Activated T-helper 1 cell treated with anti-CD3 and anti-CD28 coated beads, Interleukin-12 subunit alpha, Interleukin-12 subunit beta, Interleukin-2, Interleukin-4 antibody, amounts not matched to agents 30 ng/mL and 10 ng/mL and 1 ng/mL, durations not matched to agents 14 hours and 24 hours and 36 hours (primary cell): ENCODE measurements at places on chromosomes 6 and 20.

- no peak for DNase-seq
These were observed 10.3 kb downstream of the EEF1A2 start for GRCh38 chr20:63488315-63489251.

- no peak for DNase-seq
These were observed 380.1 kb upstream of the SOX4 start for GRCh38 chr6:21213492-21213891.

GRCh38 chr6:22071270-22072041 lies 225.4 kb downstream of the PRL start:
- DNase-seq: no peak

DNA sequence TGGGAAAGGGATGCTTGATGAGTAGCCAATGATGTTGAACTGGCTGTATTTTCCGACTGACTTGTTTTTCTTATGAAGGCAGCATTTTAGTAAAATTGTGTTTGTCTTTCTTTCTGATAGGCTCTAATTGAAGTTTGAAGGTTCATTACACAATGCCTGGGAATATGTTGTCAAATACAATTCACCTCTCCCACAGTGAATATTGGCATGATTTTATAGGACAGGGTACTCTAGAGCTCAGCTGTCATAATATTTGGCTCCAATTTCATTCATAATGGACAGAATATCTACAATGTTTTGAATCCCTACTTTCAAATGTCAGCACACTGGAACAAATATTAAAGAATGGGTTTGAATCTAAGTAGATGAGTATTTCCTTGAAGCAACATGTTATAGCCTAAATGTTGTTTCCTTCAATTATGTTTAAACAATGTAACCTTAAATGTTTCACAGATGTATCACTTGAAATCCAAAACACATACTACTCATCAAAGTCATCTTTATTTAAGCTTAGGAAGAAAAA lies 81.4 kb downstream of the LAMA2 start:
- DNase-seq: no peak

- DNase-seq: no peak
These were observed 38.2 kb downstream of the NOX3 start for GRCh38 chr6:155417454-155417853.

- no peak for DNase-seq
These were observed 208.1 kb upstream of the PROKR2 start for GRCh38 chr20:5524896-5525295.

DNA sequence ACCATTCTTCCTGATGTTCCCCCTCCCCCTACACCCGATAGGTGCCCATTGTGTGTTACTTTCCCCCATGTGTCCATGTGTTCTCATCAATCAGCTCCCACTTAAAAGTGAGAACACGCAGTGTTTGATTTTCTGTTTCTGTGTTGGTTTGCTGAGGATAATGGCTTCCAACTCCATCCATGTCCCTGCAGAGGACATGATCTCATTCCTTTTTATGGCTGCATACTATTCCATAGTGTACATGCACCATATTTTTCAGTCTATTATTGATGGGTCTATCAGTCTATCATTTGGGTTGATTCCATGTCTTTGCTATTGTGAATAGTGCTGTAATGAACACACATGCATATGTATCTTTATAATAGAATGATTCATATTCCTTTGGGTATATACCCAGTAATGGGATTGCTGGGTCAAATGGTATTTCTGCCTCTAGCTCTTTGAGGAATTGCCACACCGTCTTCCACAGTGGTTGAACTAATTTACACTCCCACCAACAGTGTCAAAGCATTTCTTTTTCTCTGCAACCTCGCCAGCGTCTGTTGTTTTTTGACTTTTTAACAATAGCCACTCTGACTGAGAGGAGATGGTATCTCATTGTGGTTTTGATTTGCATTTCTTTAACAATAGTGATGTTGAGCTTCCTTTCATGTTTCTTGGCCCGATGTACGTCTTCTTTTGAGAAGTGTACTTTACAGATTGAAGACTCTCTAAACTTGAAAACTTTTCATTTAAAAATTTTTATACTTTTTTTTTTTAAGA lies 41.0 kb upstream of the GCNT2 start:
- no peak for DNase-seq

DNA sequence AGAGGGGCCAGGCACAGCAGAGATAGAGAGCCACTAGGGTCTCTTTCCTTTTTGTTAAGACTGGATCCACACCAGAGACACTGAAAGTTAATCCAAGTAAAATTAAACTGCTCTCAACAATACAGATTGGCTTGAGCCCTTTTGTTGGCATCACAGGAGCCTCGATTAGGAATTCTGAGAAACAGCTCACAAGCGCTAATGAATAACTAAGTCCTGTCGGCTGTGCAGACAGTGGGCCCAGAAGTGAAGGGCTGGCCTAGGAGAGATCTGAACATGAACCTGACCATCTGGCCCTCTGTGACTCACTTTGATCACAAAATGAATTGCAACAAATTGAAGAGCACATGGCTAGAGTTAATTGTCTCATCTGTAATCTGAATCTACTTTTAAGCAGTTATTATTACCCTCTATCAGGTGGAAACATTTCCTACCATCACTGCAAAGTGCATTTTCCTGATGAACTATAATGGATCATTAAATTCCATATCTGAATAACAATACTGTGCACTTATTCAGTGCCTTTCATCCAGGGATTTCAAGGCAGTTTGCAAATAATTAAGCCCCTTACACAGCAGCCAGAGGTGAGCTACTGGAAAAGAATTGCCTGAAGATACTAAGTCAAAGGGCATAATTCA lies 3.2 kb downstream of the BACH2 start:
- DNase-seq: no peak

DNA sequence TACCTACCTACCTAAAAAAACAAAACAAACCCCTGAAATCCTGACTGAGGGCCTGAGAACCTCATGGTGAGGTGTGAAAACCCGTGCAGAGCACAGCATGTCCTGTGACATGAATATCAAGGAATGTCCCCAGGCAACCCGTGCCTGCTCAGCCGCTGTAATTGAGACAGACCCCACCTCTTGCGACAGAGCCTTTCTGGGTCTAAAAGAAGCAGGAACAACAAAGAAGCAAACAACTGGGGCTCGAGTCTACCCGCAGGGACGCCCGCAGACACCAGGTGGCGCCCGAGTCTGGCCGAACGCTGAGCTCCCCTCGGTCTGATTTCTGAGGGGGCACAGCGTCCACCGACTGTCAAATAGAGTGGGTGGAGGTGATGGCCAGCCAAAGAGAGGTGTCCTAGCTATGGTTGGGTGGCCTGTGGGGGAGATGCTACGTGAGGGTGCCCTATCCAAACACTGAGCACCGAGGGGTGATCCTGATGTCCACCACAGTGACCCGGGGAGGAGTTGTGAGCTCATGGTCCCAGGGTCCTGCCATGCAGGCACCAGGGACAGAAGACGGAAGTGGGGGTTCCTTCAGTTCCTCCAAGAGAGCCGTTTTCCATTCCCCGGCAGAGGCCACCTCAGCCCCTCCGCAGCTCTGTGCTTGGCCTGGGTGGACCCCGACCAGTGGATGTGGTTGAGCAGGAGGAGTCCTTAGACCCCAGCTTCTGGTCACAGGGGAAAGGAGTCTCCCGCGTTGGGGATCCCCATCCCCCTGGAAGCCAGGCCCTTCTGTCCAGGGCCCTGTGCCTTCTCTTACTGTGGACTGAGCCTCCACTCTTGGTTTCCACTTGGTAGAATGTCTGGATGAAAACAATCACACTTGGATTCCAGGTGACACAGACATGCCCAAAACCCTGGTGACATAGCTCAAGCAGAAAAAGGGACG lies 268.2 kb downstream of the CDC5L start:
- DNase-seq: peak; percentile 47

- DNase-seq: no peak
These were observed 82.5 kb downstream of the DTNBP1 start for GRCh38 chr6:15580326-15580725.

- no peak for DNase-seq
These were observed 117.4 kb upstream of the FRMD1 start for GRCh38 chr6:168196385-168196860.

GRCh38 chr6:87747646-87748045 lies 45.6 kb upstream of the AKIRIN2 start:
- no peak for DNase-seq

DNA sequence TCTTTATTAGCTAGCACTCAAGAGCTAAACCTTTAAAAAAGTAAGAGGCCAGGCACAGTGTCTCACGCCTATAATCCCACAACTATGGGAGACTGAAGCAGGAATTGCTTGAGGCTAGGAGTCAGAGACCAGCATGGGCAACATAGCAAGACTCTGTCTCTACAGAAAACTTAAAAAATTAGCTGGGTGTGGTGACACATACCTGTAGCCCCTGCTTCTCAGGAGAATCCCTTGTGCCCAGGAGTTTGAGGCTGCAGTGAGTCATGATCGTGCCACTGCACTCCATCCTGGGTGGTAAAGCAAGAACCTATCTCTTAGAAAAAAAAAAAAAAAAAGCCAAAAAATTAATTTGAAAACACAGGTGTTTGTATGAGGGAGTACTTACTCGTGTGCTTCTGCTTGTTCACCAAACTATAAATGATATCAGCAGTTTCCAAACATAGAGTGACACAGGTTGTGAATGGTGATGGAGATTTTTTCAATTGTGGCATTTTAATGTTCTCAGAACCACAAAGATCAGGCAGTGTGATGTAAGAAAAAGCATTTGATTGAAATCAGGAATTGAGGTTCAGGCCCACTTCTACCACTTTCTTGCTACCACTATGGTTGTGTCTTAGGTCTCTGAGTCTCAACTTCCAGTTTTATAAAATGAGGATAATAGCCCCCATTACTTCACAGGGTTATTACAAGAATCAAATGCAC lies 104.9 kb downstream of the FOXO3 start:
- DNase-seq: no peak

- DNase-seq: no peak
These were observed 47.6 kb downstream of the CHD6 start for GRCh38 chr20:41570557-41570956.

DNA sequence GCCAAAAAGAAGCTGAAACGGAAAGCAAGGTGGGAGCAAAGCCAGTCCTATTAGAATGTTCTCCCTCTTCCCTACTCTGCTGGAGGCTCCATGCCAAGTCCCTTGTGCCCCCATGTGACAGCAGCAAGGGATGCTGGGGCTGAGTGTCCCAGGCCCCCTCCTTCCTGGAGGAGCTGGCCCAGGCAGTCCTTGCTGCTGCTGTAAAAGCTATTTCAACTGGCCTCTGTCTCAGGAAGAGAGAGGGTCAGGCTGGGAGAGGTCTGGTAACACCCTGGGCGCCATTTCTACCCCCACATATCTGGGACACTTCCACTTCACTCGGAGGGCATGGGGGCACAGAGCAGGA lies 25.0 kb downstream of the TTBK1 start:
- no peak for DNase-seq

- DNase-seq: no peak
These were observed 44.6 kb upstream of the SLC23A2 start for GRCh38 chr20:5045906-5046305.

- no peak for DNase-seq
These were observed 41.2 kb upstream of the PDE10A start for GRCh38 chr6:165704045-165704748.

- DNase-seq: no peak
These were observed 42.6 kb downstream of the DLL1 start for GRCh38 chr6:170248111-170248805.

GRCh38 chr6:166659581-166659980 lies 32.5 kb upstream of the RPS6KA2 start:
- DNase-seq: no peak

- DNase-seq: no peak
These were observed 92.9 kb downstream of the RPS12 start for GRCh38 chr6:132907231-132907630.

DNA sequence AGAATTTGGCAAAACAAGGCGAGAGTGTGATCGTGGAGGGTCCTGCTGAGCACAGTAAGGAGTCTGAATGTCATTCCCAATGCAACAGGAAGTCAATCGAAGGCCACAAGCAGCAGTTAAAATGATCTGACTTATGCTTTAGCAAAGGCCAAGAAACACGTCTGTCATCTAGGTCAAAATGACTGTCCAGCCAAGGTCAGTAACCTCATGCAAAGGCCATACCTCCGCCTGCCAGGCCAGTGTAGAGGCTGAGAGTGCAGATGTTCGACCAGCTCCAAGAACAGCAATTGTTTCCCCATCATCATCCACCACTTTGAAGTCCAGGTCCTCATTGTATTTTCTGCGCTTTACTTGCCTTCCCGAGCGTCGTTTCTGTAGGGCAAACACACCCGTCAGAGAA lies 105.6 kb downstream of the CHD6 start:
- DNase-seq: no peak

DNA sequence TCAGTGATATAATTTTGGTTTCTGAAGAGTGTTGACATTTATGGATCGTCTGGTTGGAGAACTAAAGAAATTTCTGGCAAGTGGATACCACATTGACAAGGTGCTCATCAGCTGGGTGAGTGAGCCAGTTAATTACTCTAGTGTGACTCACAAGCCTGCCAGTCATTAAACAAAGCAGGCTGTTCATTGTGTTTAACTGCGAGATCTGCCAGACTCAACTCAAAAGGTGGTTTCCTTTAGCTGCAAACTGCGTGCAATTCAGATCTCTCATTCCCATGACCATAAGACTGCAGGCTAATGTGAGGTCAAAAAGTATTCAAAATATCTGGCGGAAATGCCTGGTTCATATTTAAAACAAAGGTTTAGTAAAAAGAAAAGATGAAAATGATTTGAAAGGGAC lies 32.5 kb upstream of the IYD start:
- no peak for DNase-seq

DNA sequence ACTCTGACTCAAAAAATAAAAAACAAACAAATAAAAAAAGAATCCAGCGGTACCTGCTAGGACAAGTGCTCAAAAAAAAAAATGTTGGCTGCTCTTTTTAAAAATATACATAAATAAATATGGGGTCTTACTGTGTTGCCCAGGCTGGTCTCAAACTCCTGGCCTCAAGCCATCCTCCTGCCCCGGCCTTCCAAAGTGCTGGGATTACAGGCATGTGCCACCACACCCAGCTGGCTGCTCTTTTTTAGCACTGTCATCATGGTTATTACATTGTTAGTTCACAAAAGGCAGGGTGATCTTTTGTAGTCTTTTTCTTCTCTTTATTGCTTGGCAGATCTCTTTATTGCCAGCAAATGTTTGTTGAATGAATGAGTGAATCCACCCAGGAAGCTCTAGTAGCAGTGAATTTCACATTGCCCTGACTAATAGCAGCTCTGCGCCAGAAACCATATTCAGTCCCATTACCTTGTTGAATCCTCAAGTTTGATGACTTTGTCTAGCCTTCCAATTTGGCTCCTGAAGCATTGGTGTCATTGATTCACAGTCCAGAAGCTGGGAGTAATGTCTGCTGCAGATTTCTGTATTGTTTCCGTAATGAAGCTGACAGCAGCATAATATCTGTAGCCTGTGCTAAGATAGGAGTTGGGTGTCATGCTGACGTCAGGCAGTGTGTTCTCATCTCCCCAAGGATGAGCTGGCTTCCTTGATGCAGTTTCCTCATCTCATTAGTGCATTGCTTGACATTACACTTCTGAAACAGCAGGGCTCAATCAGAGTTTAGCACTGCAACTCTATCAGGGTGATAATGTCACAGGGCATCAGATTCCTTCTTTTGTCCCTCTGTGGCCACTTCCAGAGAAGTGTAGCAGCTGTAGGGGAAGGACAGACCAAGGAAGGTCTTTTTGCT lies 84.9 kb upstream of the TGM3 start:
- no peak for DNase-seq

- no peak for DNase-seq
These were observed 81.1 kb downstream of the STXBP5 start for GRCh38 chr6:147285087-147285855.
